ENCODE measurements at places on chromosomes 5 and 9.

DNA sequence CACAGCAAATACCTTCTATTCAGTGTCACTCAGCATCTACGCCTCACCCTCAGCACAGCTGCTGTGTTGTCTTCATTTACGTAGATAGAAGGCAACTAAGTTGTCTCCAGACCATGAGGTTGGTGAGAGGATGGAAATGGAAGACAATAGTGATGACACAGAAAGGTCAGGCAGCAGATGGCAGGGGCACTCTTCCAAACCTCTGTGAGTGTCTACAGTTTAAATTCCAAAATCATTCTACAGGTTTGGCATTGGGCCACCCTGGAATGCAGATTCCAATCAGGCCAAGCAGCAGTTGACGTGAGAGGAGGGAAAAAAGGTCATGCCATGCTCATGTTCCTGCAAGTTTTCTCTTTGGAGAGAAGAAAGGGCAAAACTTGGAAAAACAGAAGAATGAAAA is 68.7 kb upstream of the ADAMTSL1 start:
- DNase-seq, result no peak

DNA sequence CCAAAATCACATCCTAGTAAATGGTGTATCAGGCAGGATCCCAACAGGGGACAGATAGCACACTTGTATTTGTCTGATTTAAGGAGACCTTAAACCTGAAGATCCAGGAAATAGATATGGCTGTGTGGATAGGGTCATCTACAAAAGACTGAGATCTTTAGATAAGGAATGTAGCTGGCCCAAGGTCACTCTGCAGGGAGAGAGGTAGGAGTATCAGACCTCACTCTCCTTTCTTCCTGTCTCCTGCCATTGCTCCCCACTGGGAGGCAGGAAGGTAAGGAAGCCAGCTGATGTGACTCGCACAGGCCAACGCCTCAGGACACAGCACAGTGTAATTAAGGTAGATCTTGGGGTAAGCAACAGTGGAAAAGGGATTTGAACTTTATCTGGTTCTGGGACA is 85.8 kb downstream of the PLPPR1 start:
- DNase-seq, result no peak

- no peak for DNase-seq
Observed at GRCh38 chr5:172403189-172403796, 51.0 kb downstream of the SH3PXD2B start.

DNA sequence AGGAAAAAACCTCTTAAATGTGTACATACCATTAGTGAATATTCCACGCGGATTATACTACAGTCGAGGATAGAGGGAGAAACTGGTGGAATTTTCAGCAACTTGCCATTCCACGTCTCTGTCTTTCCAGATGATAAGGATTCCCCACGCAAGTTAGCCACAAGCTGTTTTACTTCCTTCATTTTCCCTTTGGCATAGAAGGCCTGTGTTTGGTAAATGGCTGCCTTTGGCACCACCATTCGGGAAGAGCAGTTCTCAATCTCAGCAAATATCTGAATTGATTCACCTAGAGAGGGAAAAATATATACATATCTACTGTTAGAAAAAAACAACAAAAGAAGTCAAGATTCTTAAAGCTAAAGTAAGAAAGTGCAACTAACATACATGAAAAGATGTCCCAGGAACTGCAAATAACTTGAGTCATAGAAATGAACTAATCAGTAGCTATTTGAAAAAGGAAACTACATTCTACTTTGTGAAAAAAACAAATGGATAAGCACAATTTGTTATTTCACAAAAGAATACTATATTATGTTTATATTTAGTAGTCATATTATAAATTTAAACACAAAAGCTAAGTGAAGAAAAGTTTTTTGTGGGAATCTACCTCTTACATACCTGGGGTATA is 8.1 kb downstream of the ARRDC3 start:
- no peak for DNase-seq

DNA sequence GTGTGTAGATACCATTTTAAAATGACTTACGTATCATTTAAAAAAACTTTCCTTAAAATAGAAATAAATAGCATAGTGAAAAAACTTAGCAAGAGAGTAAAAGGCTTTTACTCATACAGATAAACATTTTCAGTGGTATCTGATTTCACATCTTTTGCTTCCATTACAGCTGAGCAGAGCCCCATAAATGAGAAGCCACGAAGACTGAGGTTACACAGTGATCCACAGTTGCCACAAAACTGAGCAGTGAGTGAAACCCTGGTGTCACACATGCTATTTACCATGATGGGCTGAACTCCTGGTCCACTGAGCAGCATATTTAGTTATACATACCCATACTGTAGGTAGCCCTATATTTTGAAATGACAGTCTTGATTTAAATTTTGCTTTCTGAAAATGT is 401.2 kb downstream of the KIAA0825 start:
- DNase-seq, result no peak

DNA sequence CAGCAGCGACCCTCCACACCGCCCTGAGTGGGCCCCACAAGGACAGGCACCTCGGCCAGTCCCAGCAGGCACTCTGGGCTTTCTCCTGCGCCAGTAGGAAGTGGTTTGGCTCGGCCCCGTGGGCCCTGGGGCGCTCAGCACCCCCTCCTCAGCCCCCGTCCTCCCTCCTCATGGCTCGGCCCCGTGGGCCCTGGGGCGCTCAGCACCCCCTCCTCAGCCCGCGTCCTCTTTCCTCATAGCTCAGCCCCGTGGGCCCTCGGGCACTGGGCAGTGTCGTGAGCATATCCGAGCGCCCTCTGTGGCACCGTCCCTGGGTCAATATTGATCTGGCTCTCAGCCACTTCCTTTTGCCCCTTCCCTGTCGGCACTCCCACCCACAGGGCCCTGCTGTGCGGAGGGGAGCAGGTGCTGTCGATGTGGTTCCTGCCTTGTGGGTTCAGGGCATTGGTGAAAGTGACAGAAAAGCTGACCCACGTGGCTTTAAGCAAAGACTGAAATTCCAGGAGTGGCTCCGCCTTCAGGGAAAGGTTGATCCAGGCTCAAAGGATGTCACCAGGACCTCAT is 5.5 kb upstream of the SCGB3A1 start:
- DNase-seq, result no peak

GRCh38 chr5:157994906-157995519 is 136.1 kb upstream of the CLINT1 start:
- peak; percentile 57 for DNase-seq

DNA sequence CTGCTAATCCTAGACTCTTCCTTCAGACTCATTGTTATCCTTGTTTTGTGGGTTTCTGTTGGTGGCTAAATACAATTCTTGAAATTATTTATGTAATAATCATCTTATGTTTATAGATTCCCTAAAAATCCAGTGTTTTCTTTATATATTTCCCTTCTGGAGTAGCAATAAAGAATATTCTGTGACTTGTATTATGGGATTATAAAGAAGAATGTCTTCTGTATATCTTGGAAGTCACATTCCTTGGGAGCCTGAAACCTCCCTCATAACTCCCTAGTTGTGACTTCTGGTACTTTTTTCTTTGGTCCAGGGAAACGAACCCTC is 356.1 kb downstream of the TMEM167A start:
- no peak for DNase-seq

DNA sequence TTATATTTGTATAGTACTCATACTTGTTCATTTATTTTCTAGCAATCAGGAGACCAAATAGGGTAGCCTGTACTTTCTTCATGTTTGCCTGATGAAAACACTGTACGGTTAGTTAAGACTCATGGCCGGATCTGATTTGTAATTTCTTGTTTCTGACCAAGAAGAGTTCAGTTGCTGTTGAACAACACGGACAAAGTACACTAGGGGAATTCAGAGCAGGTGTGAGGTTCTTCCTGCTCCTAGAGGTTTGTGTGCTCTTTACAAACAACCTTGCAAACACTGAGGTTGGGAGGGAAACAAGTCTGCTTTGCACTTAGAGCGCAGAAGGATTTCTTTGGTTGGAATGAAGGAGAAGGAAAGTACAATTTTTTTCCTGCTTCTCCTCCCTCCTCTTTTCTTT is 69.7 kb downstream of the TRIO start:
- no peak for DNase-seq

DNA sequence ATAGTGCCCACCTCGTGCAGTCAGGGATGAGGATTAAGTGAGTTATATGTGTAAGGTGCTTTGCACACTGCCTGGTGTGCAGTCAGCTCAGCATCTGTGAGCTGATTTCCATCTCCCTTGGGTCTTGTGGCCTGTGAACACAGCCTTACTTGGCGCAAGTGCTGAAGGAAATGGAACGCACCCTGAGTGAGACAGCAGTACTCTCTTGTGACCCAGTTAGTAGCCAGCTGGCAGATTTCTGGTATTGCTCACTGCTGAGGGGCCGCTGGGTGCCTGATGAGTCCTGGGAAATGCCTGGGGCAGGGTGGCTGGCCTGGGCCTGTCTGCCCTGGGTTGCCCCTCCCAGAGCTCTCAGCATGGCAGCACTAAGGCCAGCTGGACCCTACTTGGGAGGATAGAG is 90.9 kb upstream of the BOD1 start:
- no peak for DNase-seq

- DNase-seq, result peak; percentile 13
Observed at GRCh38 chr9:91234523-91234922, 127.2 kb downstream of the AUH start.

GRCh38 chr5:153749960-153750359 is 259.5 kb downstream of the GRIA1 start:
- no peak for DNase-seq

DNA sequence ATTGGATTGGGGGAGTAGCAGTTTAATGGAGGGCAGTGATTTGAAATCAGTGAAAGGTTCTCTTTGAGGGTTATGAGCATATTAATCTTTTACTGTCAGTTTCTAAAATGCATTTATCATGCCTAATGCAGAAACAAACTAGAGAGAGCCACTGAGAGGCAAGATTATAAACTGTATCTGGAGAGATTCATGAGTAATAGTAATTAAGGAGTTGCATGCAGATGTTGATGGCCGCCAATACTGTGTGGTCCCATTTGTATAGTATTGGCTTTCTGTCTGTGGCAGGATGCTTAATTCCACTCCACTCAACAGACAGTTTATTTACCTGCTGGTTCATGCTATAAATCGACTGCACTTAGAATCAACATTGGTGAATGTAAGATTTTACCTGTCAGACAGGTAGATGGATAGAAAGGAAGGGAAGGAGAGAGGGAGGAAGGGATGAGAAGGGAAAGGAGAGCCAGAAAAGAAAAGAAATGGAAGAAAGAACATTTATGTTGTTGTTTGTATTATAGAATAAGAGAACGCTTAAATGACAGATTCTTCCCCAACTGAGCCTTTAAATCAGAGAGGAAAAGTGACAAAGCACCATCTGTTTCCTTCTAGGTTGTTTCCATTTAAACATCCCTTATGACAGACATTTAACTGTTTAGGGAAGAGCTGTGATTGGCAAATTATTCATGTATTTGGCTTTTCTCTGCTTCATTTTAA is 146.5 kb downstream of the PAM start:
- no peak for DNase-seq

GRCh38 chr9:116151966-116152381 is 1.6 kb upstream of the PAPPA start:
- peak; percentile 46 for DNase-seq

DNA sequence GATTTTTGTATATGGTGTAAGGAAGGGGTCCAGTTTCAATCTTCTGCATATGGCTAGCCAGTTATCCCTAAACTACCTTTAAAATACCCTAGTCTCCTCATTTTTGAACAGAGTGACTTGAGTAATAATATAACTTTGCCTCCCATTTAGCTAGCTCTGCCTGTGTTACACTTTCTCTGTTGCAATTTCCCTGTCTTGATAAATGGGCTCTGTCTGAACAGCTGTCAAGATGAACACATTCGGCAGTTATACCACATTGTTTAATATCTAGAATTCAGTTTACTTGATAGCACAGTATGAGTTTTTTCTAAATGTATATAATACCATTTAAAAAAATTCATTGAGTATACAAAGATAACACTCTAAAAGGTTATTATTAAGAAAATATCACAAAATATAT is 562.9 kb upstream of the FTMT start:
- DNase-seq, result no peak

DNA sequence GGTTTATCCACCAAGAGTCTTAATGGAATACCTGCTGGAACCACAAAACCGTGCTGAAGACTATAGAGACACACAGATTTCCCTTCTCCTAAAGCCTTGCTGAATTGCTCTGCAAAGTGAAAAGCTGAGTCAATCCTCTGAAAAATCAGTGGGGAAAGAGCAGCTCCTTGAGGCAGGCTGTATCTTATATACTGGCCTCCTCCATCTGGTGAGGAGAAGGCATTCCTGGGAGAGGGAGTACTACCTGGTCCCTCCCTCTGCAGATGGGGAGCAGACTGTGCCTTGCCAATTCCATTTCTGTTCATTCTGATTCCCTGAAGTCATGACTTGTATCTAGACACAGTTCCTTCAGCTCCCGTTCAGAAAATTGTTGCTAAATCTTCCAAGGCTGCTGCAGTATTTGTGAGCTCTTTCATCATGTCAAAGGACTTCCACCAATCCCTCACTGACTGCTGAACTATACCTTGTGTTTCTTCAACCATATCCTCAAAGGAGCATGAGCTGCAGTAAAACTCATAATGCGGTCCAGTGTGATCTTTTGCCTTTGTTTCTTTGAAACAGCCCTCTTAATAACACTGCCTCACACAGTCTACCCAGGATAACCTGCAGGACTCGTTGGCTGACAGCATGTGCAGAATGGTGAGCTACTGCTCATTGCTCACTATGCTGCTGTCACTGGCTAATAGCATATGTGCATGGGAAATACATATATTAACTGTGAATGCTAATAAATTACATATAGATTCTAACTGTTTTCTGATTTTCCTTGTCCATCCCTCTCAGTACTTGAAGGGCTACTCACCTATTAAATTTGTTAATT is 84.5 kb downstream of the FOXD1 start:
- DNase-seq, result no peak

DNA sequence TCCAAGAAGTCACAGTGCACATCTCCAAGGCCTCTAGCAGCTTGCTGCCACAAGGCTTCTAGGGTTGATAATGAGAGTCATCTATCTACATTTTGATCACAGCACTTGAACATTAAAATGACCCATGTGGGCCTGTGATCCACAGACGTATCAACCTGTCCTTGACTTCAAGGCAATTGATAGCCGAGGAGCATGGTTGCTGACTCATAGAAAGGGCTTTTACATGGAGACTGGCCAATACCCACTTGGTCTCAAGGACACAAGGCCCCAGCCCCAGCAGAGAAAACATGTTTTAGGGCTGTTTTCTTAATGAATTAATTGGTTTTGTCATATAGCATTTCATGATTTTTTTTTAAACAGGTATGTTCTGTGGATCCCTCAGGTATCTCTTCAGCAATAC is 314.0 kb downstream of the SEMA5A start:
- DNase-seq, result no peak

GRCh38 chr5:161176221-161176620 is 324.2 kb upstream of the ATP10B start:
- no peak for DNase-seq

GRCh38 chr5:164235300-164235891 is 730.0 kb downstream of the MAT2B start:
- no peak for DNase-seq

- no peak for DNase-seq
Observed at GRCh38 chr5:107215611-107216010, 455.1 kb downstream of the EFNA5 start.

Data from ACHN (cell line).